Muscle of arm (tissue), 14 donors: ENCODE measurements at places on chromosomes 4 and X.

GRCh38 chr4:88976775-88977035, 80.3 kb downstream of the FAM13A start:
- DNase-seq = no peak

DNA sequence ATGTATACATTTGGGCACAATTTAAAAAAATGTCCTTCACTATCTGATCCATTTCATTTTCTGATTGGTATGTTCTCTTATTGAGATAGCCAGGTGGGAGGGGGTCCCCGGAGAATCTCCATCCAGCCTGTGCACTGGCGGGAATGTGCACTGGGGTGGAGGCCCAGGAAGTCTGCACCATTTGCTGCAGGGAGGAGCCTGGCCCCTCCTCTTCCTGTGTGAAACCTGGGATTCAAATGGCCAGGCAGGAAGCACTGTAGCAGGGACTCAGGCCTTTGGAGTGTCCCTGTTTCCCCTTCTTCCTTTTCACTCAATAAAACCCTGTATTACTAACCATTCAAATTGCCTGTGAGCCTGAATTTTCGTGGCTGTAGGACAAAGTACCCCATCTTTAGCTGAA, 44.3 kb downstream of the GPRIN3 start:
- no peak for DNase-seq

GRCh38 chr4:41887821-41888686, 47.2 kb upstream of the TMEM33 start:
- DNase-seq = peak; percentile 35

DNA sequence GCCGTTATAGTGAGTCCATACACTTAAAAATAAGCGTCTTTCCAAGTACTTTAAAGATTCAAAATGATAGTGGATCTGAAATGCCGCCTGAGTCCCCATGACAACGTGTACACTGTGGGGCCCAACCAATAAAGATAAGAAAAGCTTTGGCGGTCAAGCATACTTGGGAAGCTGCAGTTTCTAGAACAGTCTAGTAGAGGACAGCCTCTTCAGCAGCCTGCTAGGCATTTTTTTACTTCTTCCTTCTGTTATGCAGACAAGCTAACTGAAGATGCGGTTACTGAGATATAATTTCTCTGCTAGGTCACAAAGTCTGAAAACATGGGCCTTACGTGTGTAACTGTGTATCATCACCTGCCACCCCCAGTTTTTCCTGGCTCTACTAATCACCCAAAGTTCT, 402 bp upstream of the UPRT start:
- no peak for DNase-seq

- DNase-seq = no peak
These were observed 645.9 kb upstream of the INTU start for GRCh38 chr4:126986828-126987227.

DNA sequence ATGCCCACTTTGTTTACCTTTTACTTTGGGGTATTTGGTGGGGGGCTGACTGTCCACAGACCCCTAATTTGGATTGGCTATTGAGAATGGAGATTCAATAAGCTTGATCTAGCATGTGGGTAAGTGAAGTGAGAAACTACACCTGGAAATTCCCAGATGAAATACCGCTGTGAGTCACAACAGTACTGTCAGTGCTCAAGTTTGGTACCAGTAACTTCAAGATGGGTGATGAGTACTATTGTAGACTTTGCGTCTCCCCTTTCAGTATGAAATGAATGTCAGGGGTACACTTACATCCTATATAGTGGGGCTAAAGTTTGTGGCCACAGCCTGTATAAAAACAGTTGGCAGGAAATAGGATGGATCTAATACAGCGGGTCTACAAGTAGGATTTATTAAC, 33.3 kb downstream of the HMGN5 start:
- no peak for DNase-seq

GRCh38 chr4:27763830-27764525, 903.3 kb downstream of the STIM2 start:
- DNase-seq = no peak

GRCh38 chr4:14952352-14952751, 49.9 kb upstream of the CPEB2 start:
- no peak for DNase-seq

- no peak for DNase-seq
These were observed 25.4 kb upstream of the NMU start for GRCh38 chr4:55661398-55662056.

GRCh38 chr4:149031399-149031798, 589.2 kb upstream of the NR3C2 start:
- DNase-seq = no peak

GRCh38 chr4:61309616-61310015, 109.5 kb downstream of the ADGRL3 start:
- DNase-seq = no peak

GRCh38 chr4:134777606-134778005, 576.0 kb upstream of the PABPC4L start:
- DNase-seq = no peak

DNA sequence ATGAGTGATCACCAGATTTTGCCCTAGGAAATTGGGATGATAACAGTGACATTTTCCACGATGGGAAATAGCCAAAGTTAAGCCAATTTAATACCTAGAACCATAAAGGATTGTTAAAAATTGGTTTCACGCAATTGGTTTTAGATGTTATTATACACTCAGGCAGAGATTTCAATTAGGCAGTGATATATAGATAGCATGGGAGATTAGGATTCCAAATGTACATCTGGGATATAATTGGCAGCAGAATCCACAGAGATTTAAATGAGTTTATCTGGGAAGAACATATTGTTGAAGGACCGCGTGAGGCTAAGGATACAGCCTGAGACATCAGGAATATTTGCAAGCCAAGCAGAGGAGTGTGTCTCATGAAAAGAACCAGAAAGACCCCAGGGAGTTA, 351.6 kb downstream of the GPM6A start:
- no peak for DNase-seq

DNA sequence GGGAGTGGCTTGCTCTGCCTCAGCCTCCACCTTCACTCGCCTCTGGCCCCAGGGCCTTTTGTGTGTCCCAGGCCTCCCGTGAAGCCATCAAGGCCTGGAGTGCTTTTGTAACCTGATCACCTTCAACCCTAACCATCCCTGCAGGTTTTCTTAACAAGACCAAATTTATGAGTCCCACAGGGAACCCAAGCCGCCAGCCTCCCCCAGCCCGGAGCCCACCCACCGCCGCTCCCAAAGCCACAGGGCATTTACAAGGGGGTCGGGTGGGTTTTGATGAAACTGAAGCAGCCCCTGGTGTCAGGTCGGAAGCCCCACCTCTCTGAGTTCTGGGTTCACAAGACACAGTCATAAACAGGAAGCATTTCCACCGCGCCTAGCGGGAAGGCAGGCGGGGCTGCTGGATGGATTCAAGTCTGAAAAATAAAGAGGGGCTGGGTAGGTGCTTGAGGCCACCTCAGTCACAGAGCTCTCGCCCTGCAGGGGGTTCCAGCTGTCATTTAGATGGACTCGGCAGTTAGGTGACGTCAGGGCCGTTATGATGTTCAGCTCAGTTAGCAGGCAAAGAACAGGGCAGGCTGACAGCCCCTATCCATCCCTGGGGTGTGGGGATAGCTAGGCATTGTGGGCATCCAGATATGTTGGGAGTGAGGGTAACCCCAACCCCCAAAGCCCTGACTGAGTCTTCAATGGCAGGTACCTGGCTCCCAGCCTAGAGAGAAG, 128.5 kb downstream of the BCOR start:
- DNase-seq = no peak

DNA sequence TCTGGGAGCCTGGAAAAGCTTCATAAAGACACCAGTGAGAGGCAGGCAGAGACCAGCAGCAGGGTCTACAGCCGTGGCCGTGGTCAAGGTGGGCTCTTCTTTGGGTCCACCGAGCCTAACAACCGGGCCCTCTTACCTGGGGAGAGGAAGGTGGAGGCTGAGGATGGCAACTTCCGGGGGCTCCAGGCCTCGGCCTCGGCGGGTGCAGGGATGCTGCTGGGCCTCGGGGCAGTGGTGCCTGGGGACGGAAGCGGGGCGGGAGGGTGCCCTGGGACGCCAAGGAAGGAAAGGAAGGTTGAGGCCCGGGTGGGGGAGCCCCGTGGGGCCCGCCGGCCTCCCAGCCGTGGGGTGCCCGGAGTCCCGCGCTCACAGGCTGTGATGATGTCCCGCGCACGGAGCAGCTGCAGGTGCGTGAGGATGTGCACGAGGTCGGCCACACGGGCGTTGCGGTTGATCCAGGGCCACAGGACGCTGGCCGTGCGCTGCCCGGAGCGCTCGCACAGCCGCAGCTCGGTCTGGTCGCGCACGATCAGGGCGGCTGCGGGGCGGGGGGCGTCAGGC, 561 bp downstream of the IRAK1 start:
- DNase-seq = no peak

DNA sequence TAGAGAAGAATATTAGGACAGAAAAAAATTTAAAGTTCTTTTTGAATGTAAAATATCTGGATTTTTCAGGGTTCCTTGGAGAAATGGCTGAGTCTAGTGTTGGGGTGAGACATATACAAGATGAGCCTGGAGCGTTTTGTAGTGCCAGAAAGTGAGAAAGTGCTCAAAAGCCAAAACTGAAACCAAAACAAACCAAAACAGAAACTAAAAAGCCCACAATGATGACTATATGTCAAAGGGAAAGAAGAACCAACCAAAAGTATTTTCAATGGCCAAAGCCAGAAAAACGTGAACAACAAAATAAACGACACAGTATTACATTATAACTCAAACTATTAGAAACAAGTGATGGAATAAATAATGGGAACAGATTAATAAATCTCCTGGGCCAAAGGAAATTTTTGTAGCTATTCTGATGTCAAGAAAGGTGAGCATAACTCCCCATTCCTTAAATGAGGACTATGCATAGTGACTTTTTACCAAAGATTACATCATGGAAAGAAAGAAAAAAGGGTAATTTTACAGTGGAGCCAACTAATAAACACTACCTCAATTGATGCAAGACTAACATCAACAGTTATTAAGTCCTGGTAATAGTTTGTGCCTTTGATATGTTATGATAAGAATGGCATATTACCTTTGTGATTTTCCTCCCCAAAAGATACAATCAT, 1137.6 kb downstream of the C4orf33 start:
- no peak for DNase-seq

DNA sequence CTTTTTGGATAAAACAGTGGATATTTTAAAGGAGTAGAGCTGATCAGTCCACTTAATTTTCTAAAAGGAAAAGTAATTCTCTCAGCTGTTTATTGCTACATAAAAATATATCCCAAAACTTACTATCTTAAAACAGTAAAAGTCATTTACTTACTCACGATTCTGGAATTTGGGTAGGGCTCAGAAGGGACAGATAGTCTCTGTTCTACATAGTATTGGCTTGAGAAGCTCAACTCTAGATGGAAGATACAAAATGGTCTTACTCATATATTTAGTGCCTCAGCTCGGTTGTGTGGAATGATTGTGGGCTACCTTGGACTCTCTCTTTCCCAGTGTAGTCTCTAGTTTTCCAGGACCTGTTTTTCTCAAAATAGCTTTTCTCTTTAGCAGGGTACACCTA, 691.5 kb upstream of the POU3F4 start:
- DNase-seq = no peak

DNA sequence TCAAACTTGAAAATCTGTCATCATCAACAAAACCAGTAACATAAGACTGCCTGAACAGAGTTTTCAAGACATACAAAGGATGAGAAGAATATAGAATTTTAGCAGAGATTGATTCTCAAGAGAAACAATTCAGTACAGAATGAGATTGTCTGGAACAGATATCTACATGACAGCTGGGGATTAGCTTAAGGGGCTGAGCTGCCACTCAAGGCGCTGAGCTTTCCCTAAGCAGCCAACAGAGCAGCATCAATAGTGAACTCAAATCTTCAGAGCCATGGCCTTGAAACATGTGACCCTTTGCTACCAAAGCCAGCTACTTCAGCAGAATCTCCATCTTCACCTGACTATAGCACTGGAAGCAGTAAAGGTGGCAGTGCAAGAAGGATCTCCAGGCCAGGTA, 24.3 kb upstream of the PCDH10 start:
- DNase-seq = no peak

DNA sequence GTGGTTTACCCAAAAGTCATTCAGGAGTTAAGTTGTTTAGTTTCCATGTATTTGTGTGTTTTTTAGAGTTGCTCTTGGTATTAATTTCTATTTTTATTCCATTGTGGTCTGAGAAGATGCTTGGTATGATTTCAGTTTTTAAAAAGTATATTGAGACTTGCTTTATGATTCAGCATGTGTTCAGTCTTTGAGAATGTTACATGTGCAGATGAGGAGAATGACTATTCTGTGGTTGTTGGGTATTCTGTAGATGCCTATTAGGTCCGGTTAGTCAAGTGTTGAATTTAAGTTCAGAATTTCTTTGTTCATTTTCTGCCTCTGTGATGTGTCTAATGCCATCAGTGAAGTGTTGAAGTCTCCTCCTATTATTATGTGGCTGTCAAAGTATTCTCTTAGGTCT, 249.4 kb downstream of the ARHGAP10 start:
- DNase-seq = no peak

DNA sequence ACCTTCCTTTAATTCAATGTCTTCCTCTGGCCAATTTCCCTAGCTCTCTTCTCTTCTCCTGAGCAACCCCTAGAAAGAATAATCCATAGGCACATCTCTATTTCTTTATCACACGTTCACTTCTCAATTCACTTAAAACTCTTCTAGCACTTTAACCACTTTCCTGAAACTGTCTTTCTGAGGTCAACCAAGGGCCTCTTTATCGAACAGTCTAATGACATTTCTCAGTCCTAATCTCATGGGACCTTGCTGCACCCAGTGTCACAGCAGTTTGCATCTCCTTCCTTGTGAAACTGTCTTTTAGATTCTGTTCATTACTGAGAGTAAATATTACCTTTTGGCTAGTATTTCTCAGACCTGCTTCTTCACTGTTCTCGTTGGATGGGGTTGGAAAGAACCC, 285.3 kb upstream of the RASGEF1B start:
- no peak for DNase-seq

GRCh38 chr4:57091657-57092162, 18.5 kb downstream of the IGFBP7 start:
- DNase-seq = no peak

DNA sequence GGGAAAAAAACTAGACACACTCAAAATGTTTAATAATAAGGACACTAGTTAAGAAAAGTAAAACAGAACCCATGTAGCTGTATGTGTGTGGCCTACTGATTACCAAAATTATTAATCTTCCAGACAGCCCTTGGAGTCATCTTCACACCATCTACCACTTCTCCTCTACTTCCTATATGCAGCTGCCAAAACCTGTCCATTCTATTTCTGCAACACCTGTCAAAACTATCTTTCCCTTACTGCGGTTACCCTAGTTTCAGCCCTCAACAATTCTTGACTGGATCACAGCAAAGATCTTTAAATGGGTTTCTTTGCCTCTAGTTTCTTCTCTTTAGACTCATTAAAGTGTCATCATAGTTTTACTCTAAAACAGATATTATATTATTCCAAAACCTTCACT, 72.6 kb downstream of the GPR82 start:
- DNase-seq = no peak

GRCh38 chr4:169128902-169129301, 118.8 kb upstream of the CBR4 start:
- DNase-seq = no peak

DNA sequence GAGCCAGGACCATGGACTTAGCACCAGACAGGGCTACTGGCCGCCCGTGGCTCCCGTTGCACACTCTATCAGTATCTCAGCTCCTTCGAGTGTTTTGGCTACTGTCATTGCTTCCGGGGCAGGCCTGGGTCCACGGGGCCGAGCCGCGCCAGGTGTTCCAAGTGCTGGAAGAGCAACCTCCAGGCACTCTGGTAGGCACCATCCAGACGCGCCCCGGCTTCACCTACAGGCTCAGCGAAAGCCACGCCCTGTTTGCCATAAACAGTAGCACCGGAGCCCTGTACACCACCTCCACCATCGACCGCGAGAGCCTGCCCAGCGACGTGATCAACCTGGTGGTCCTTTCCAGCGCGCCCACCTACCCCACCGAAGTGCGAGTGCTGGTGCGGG, 1.6 kb downstream of the FAT4 start:
- peak; percentile 46 for DNase-seq

- DNase-seq = no peak
These were observed 32.6 kb downstream of the STAG2 start for GRCh38 chrX:123993904-123994635.
